ENCODE measurements at places on chromosomes 3 and 15.

DNA sequence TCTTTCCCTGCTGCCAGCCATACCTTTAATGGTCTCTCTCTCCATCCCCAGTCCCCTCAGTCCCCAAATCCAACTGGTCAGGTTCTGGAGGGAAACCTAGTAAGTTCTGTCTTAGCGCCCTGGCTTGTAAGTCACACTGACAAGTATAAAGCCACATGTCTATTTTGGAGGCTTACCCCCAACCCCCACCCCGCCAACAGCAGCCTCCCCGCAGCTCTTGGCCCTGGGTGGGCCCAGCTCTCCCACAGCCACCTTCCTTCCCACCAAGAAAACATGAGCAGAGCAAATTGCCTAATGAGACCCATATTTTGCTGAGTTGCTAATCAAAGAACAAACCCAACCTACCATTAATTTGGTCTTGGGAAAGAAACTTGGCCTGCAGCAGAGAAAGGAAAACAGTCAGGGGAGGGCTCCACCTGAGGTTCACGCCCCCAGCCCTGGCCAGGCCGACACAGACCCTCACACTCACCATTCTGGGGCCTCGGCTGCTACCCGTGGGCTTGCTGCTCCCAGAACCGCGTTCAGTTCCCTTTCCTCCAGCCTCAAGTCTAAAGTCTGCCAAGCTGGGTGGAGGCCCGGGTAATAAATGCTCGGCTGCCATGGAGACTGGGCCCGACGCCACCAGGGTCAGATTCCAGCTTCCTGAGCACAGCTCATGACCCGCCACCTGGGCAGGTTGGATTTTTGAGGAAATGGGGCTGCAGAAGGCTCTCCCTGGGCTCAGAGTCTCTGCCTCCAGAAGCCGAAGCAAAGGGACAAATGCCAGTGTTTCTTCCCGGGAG, at the start of gene CALML4:
TSS of gene CALML4 (minus strand) at position 557 of the 782 bp plus-strand sequence. CDS start at position 472, 85 bp downstream.
- no peak for DNase-seq

GRCh38 chr3:9247941-9248521, 1.4 kb downstream of the SRGAP3 start:
- no peak for DNase-seq

GRCh38 chr3:195580744-195581443, 2.8 kb downstream of the APOD start:
- DNase-seq = no peak

DNA sequence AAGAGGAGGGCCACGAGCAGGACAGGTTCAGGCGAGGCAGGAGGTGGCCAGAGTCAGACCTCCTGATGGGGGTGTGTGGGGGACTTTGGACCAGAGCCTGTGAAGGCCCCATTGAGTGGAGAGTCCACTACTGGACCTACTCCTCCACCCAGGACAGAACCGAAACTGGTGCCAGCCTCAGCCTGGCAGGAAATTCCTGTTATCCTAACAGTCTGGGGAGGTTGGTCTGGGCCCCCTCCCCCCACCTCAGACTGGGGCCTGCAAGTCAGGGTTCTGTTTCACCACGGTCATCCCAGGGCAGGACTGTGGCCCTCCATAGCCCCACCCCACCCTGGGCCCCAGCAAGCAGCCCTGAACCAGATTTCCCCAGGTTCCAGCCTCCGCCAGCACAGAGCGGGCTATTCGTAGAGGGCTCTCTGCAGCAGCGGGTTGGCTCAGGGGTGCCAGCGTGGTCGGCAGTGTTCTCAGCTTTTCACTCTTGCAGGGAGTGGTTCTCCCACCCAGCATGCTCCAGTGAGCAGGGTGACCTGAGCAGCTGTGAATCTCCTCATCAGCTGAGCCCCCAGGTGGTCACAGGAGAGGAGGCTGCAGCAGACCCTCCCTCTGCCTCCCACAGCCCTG, 217.3 kb downstream of the TBC1D2B start:
- DNase-seq = no peak

DNA sequence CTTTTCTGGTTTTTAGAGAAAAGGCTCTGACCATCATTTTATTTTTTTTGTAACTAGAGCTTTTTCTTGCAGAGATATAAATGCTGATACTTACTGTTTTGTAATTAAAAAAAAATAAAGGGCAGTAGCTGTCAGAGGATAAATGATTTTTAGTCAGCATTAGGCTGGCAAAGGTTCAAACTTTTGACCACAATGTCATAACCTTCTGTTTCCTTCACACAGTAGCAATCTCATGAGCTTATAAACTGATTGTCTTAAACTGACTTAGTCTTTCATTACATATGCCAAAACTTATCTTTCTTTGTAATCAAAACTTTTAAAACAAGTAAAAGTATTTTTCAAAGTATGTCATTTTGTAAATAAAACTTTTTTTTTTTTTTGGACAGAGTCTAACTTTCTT, 841.9 kb downstream of the OTOL1 start:
- no peak for DNase-seq

- no peak for DNase-seq
Measured at GRCh38 chr3:98326105-98326893, 27.4 kb upstream of the OR5K4 start.

- DNase-seq = no peak
Measured at GRCh38 chr3:40502034-40502433, 3.8 kb upstream of the ZNF620 start.

GRCh38 chr3:15071699-15072098, 6.6 kb upstream of the MRPS25 start:
- DNase-seq = no peak
